Stimulated activated CD4-positive, alpha-beta T cell treated with anti-CD3 and anti-CD28 coated beads, TNF-alpha, amount 100 ng/mL, for 24 hours (primary cell): ENCODE measurements at places on chromosomes 16 and 17.

GRCh38 chr17:15657868-15658267 is 26.2 kb downstream of the TRIM16 start:
- DNase-seq = no peak

DNA sequence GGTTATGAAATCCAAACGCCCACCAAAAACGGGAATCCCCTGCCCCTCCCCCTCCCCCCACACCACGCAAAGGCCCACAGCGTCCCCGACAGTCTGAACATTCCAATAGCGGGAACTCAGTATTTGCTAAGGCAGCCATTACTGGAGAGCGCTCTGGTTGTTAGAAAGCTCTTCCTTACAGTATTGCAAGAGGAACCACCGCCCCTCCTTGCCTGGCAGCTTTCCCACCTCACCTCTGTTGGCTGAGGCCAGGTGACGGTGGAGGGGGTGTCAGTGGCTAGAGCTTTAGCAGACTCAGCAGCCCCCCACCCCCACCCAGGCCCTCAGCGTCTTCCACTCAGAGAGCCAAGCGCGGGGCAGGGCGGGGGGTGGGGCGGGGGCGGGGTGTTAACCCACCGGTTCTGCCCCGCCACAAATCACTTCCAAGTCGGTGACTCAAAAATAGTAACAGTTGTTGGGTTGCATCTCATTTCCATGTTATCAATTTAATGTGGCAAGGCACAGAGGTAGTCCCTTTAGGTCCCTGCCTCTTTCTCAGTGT is 2.2 kb upstream of the PLEKHH3 start:
- DNase-seq = no peak

DNA sequence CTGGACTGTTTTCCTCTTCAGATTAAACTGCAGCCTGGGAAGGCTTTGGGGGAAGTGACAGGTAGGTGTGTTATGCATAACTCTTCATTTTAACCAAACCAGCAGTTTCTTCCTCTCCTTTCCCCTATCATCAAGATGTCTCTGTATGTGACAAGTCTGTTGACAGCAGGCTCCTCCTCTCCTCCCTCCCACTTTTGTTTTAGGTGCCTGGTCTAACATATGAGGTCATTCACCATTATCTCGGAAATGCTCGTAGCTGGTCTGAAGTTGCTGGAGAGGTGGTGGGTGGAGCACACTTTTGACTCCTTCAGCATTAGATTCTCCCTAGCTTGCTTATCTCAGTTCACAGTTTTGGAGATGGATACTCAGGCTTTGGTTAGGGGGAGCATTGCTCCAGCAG is 571.0 kb upstream of the EEF2KMT start:
- no peak for DNase-seq

DNA sequence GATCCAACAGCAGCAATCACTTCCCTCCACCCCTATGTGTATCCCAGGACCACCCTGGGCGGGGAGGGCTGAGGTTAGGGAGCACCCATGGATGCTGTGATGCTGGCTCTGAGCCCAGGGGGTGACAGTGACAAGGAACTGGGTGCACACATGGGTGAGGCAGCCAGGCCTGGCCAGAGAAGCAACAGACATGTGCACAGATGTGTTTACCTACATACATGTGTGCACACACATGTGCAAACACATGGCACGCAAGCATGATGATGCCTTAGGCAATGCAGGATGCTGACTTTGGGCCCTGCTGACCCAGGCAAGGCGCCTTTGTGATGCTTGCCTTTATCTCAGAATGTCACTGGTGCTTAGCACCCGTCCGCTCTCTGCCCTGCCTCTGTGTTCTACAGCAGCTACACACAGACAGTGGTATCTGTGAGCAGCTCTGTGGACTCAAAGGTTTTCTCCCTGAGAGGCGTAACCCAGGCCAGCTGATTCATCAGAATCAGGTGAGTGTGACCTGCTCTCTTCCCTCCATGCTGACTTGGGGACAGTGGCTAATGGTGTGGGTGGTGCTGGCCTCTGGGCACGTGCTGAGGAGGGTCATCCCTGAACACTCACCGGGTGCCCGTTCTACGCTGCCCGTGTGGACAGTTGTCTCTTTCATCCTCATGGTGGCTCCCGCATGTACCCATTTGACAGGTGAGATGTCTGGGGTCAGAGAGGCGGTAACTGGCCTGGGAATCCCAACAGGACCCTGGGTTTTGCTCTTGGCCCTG is 38.5 kb upstream of the KSR1 start:
- no peak for DNase-seq

- DNase-seq = no peak
Observed at GRCh38 chr17:50502301-50502990, 5.8 kb upstream of the MYCBPAP start.

- DNase-seq = no peak
Observed at GRCh38 chr16:54437401-54437800, 150.8 kb upstream of the IRX3 start.

DNA sequence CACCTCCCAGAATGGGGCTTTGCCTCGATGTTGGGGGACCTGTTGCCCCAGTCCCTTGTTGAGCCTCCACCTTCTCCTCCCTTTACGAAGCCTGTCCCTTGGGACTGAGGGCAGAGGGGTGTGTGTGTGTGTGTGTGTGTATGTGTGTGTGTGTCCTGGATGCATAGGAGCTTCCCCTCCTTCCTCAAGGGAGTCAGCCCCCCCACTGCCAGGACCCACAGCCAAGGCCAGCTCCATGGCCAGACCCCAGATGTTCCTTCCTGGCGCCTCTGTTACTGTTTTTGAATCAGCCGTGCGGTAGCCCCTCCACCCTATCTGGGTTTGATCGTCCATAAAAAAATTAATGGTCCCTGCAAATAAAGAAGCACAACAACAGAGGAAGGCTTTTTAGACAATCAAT is 17.7 kb upstream of the DOK4 start:
- no peak for DNase-seq

DNA sequence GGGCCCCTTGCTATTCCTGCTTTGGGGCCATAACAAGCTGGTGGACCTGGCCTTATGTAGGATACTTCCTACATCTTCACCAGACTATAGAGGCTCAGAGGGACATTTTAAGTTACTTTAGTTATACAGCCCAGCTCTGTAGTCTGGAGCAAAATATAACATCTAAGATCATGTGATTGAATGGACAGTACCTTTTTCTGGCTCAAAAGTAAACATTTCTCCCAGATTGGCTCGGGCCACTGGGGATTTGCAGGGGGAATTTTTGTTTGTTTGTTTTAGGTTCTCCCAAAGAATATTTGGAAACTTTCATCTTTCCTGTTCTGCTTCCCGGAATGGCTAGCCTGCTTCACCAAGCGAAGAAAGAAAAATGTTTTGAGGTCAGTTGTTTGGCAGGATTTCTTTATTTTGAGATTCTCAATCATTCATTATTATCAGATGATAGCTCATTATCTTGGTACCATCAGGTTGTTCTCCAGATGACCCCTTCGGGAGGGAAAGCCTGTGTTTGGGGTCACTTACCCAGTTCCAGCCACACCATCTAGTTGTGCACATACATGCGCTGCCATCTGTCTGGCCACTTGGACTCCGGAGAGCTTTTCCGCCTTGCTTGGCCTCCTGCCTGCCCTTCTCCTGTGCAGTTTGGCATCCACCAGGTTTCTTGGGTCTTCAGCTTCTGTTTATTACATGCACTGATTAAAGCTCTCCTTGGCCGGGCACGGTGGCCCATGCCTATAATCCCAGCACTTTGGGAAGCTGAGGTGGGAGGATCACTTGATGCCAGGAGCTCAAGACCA is 17.2 kb downstream of the IQCK start:
- no peak for DNase-seq

DNA sequence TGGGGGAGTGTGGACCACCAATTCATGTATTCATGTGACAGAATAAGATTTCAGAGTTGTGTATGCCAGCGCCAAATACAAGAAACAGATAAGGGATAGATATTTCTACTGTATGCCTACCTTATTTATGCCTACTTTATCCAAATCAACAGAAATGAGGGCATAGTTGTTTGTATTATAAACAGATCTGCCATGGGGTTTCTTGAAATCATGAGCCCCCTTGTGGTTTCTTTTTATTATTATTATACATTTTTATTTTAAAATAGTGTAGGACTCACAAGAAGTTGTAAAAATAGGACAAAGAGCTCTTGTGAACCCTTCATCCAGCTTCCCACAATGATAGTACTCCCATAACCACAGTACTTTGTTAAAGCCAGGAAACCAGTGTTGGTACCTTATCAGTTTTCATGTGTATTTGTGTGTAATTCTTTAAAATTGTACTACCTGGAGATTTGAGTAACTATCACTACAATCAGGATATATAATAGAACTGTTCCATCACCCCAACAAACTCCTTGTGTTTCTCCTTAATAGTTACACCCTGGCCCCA is 229.4 kb downstream of the CCDC182 start:
- DNase-seq = no peak

- no peak for DNase-seq
Observed at GRCh38 chr17:12362853-12363455, 302.7 kb upstream of the MYOCD start.

DNA sequence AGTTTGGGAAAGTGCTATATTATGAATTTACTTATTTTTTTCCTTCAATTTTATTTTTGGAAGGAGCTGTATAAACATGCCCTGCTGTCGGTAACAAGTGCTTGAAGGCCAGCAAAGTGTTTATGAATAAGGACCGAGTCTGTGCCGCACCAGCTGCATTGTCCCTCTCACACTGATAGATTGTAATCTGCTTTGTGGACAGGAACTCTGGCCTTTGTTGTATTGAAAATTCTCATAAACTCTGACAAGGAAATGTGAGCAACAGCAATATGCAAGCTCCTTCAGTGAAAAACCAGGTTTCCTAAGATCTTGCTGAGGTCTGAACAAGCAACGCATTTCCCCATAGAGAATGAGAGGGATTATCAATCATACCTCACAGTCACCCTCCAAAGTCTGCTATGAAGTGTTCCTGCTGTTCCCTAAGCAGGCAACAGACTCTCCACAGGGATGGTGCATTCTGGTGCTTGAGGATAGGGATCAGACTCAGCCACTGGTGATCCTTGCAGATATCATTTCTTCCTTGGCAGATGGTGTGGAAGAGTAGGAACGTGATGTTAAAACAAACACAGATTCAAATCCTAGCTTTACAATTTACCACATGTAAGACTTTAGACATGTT is 109.6 kb downstream of the KCNJ2 start:
- no peak for DNase-seq

GRCh38 chr17:80005360-80006338 is 30.0 kb downstream of the TBC1D16 start:
- peak; percentile 43 for DNase-seq

- DNase-seq = no peak
Observed at GRCh38 chr17:69223809-69224208, 4.8 kb downstream of the ABCA10 start.

- DNase-seq = peak; percentile 32
Observed at GRCh38 chr16:10514369-10515055, 65.9 kb downstream of the EMP2 start.

GRCh38 chr16:58713742-58714141 is 20.4 kb downstream of the GOT2 start:
- DNase-seq = no peak

- DNase-seq = no peak
Observed at GRCh38 chr17:41736983-41737679, 2.7 kb upstream of the HAP1 start.

DNA sequence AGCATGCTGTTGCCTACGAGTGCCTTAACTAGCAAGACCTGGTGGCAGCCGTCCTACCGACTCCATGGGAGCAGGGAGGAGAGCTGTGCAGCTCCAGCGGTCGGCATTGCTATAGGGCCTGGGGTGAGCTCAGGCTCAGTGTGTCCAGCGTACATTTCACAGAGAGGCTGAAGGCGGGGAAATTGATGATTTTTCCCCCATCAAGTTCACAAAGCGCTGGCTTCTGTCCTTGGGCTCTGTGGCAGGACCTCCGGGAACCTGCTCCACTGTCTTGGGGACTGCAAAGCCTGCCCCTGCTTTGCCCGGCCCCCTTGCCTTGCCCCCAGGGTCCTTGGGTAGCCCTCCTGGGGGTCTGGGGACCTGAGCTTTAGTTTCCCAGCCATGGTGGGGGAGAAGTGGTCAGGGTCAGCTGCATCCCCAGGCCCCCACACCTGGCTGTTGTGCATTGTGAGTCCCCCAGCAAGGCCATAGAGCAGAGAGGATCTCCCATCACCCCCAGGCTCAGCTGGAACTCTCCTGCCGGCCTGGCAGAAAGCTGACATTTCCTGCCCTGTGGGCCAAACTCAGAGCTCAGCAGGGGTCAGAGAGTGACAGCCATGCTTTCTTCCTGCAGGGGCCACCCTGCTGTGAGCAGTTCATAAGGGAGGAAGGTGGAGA is 3.9 kb upstream of the KCNJ18 start:
- no peak for DNase-seq
